ENCODE measurements at places on chromosomes 7 and 10.

- no peak for DNase-seq
- H3K27me3 ChIP-seq: no peaks in the 10 kb centered on the region
- H3K4me1 ChIP-seq: no peaks in the 10 kb centered on the region
- H3K27ac ChIP-seq: no peak overlapping the region
Observed at GRCh38 chr7:159093351-159093971, 51.2 kb downstream of the VIPR2 start.

- no peak overlapping the region for H3K27ac ChIP-seq
- DNase-seq: no peak
- H3K4me1 ChIP-seq: no peaks in the 10 kb centered on the region
- H3K4me3 ChIP-seq: no peak overlapping the region
- H3K36me3 ChIP-seq: peaks cover 6% of the 10 kb centered on the region
- no peaks in the 10 kb centered on the region for H3K27me3 ChIP-seq
Observed at GRCh38 chr7:38751416-38751815, 120.2 kb upstream of the AMPH start.

DNA sequence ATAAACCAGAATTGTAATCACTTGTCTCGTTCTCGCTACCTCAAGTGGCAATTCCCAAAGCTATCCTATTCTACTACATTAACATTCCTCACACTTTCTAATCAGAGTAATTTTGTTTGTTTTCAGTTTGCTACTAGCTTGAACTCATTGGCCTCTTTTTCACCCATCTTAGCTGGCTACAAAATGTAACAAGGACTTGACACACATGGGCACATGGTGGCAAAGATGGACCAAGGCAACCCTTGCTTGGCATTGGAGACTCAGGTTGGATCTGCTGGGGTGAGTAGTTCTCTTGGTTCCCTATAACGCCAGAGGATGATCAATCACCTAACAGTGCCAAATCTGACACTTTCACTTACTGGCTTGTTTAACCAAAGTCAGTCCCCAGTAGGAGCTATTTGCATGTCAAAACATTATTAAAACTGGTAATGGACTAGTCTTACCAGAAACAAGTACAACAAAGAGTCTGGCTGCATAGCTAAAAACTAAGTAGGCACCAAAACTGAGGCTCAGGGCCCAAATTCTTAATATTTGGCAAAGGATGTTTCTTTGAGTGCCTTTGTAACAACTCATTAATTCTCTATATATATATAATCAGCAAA is 1.9 kb downstream of the USP6NL start:
- no peak overlapping the region for H3K4me3 ChIP-seq
- no peaks in the 10 kb centered on the region for H3K27me3 ChIP-seq
- peaks cover 14% of the 10 kb centered on the region for H3K4me1 ChIP-seq
- DNase-seq: no peak

DNA sequence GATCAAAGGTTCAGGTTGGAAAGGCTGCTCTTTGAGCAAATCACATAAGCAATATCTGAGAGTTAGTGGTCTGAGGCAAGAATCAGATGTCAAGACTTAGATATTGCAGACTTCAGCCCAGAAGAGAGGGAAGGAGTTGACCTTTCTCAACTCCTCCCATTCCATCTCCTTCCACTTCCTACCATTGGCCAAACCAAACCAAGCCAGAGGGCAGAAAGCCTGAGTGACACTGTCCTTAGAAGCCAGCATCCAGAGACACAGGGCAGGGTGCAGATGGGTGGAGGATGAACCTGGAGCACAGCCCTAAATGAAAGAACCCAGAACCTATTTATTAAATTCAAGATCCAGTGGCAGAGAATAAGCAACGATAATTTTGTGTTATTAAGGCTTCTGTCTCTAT is 180.5 kb downstream of the HIBADH start:
- H3K36me3 ChIP-seq: no peaks in the 10 kb centered on the region
- H3K27ac ChIP-seq: no peak overlapping the region
- no peak for DNase-seq
- peaks cover 7% of the 10 kb centered on the region for H3K27me3 ChIP-seq

DNA sequence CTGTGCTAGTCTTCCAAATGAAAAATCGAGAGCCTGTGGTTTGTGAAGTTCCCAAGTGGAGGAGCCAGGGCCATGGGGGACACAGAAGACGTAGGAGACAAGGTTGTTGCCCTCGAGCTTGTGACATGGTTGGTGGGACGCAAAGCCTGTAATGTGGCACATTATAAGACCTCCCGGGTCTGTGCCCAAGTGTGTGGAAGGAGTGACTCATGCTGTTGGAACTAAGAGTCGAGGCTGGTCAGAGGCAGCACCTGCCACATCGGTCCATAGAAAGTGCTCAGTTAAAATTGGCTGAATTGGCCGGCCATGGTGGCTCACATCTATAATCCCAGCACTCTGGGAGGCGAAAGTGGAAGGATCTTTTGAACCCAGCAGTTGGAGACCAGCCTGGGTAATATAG is 27.0 kb upstream of the PODXL start:
- no peak overlapping the region for H3K4me3 ChIP-seq
- no peak for DNase-seq
- no peaks in the 10 kb centered on the region for H3K36me3 ChIP-seq
- no peak overlapping the region for H3K27ac ChIP-seq
- H3K4me1 ChIP-seq: no peaks in the 10 kb centered on the region

- no peaks in the 10 kb centered on the region for H3K4me1 ChIP-seq
- DNase-seq: no peak
- no peak overlapping the region for H3K4me3 ChIP-seq
- H3K27ac ChIP-seq: no peak overlapping the region
- no peaks in the 10 kb centered on the region for H3K36me3 ChIP-seq
- peaks cover 4% of the 10 kb centered on the region for H3K27me3 ChIP-seq
Observed at GRCh38 chr10:33382921-33383713, 48.6 kb upstream of the NRP1 start.

GRCh38 chr7:38318803-38319416 is 45.5 kb upstream of the TARP start:
- H3K27me3 ChIP-seq: no peaks in the 10 kb centered on the region
- peaks cover 32% of the 10 kb centered on the region for H3K4me1 ChIP-seq
- peak overlapping the region; percentile 47 for H3K4me3 ChIP-seq
- no peaks in the 10 kb centered on the region for H3K36me3 ChIP-seq

DNA sequence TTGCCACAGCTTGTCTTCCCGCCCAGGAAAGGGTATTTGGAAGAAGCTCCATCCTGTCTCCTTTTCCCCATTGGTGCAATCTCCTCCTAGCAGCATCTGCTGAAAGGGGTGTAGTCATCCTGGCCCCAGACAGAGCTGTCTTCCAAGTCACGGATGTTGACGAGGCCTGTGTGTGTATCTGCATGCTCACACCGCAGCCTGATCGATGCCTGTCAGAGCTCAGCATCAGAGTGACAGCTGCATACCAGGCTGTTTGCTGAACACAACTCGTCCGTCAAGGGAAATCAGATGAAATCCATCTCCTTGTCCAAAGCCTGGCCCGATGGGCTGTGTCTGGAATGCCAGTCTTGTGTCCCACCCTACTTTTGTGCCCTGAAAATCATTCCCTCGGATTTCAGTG is 21.2 kb upstream of the LRRC4 start:
- peaks cover 14% of the 10 kb centered on the region for H3K4me1 ChIP-seq
- H3K36me3 ChIP-seq: no peaks in the 10 kb centered on the region
- no peak for DNase-seq
- no peak overlapping the region for H3K4me3 ChIP-seq

GRCh38 chr7:125090596-125090995 is 161.0 kb upstream of the POT1 start:
- H3K27ac ChIP-seq: no peak overlapping the region
- H3K36me3 ChIP-seq: no peaks in the 10 kb centered on the region
- H3K27me3 ChIP-seq: no peaks in the 10 kb centered on the region
- H3K4me3 ChIP-seq: no peak overlapping the region
- H3K4me1 ChIP-seq: no peaks in the 10 kb centered on the region
- no peak for DNase-seq

- H3K4me3 ChIP-seq: no peak overlapping the region
- no peaks in the 10 kb centered on the region for H3K27me3 ChIP-seq
- peaks cover 16% of the 10 kb centered on the region for H3K36me3 ChIP-seq
- DNase-seq: no peak
- peaks cover 20% of the 10 kb centered on the region for H3K4me1 ChIP-seq
Observed at GRCh38 chr10:22704471-22704911, 9.9 kb downstream of the PIP4K2A start.

DNA sequence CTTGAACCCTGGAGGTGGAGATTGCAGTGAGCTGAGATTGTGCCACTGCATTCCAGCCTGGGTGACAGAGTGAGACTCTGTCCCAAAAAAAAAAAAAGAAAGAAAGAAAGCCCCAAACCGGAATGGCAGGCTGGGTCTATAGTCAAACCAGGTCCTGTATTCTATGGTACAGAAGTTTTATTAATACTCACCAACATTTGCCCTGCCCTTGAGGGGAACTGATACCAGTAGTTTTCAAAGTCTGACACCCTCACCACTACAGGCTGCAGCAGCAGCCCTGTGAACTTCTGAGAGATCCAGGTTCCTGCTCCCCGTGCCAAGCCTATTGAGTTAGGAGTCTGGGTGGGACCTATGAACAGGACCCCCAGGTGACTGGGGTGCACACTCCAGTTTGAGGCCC is 80.6 kb downstream of the RGS10 start:
- peaks cover 14% of the 10 kb centered on the region for H3K4me1 ChIP-seq
- H3K27me3 ChIP-seq: no peaks in the 10 kb centered on the region
- H3K36me3 ChIP-seq: peaks cover 3% of the 10 kb centered on the region
- H3K4me3 ChIP-seq: no peak overlapping the region

DNA sequence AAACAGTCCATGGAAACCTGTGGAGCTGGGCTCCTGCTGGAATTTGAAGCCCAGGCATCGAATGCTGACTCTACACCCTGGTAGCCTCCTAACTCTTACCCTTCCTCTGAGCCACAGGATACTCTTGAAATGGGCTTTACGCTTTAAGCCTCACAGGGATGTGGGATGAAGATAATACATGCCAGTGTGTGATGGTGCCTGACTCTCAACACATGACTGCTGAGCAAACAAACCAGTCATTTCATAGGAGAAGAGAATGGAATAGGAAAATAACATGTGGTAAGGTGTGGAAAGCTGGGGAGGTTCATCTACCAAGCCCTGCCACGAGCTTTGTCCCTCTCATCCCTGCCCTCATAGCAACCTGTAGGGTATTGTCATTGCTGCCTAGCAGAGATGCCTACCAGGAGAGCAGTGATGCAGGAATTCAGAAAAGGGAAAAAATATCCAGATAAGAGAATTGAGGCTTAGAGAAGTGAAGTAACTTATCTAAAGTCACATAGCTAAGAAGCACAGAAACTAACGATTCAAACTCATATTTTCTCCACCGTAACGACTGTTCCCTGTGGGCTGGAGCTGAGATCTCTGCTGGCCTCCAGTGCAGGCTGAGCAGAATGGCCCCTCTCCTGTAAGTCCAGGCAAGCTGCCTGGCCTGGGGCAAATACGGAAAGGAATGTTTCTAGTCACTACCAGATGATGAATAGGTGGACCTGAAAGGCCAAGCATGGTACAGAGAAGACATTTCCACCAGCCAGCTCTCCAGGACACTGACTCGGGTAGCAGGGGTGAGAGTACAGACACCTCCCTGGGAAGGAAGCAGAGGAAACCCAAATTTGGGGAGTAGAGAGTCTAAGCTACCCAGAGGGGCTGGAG is 90.2 kb upstream of the DUSP5 start:
- DNase-seq: no peak
- H3K36me3 ChIP-seq: no peaks in the 10 kb centered on the region
- no peak overlapping the region for H3K4me3 ChIP-seq
- no peaks in the 10 kb centered on the region for H3K27me3 ChIP-seq
- no peaks in the 10 kb centered on the region for H3K4me1 ChIP-seq

- no peaks in the 10 kb centered on the region for H3K4me1 ChIP-seq
- no peaks in the 10 kb centered on the region for H3K27me3 ChIP-seq
- peaks cover 12% of the 10 kb centered on the region for H3K36me3 ChIP-seq
- no peak for DNase-seq
- H3K4me3 ChIP-seq: no peak overlapping the region
Observed at GRCh38 chr7:67311901-67312300, 315.3 kb downstream of the TYW1 start.

DNA sequence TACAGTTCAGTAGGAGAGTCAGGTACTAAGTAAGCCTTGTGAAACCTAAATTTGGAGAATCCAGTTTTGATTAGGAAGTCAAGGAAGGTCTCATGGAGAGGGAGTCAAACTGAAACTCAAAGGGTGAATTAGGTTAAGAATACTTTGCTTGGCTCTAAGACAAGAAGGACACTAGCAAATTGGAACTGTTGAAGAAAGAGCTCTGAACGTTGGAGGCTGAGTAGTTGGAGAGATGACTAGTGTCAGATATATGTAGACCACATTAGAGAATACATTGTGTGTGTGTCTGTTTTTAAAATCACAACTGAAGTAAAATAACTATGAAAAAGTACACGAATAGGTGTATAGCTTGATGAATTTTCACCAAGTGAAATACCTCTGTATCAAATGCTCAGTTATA is 6.3 kb downstream of the VPS26A start:
- DNase-seq: no peak
- no peaks in the 10 kb centered on the region for H3K27me3 ChIP-seq

DNA sequence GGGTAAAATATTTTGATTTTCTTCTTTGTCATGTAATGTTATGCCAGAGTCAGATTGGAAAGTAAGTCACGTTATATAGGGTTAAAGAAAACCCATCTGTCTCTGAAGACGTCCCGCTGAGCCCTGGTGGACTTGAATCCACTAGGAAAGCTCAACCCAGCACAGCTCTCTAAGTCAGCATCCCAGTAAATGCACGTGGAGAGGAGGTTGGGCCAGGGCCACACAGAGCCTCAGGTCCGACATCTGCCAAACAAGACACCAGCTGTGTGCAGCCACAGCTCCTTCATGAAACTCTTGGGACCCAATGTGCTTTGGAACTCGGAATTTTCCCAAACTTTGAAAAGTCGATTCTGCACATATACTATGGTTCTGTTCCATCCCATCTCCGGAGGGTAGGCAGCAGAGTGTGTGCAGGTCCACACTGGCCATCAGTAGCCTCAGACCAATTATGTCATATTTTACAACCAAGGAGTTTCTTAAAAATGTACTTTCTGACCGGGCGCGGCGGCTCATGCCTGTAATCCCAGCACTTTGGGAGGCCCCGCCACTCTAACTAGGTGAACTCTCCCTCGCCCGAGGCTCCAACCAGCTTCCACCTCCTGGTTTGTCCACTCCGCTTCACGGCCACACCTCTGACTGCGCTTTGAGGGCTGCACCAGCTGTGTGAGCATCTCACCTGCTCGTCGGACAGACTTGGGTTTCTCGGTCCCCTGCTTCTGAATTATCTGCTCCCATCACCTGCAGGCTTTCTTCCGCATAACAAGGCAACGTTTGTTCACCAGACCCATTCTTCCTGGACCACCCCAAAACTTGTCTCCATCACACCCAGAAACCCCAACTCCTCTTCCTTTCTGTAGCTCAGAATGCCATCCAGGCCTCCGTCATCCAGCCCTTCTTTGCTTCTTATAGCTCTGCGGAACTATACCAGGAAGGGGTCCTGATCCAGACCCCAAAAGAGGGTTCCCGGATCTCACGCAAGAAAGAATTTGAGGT is 29.7 kb upstream of the DNAJB6 start:
- H3K4me3 ChIP-seq: no peak overlapping the region
- H3K36me3 ChIP-seq: no peaks in the 10 kb centered on the region
- DNase-seq: no peak
- peaks cover 20% of the 10 kb centered on the region for H3K4me1 ChIP-seq

Measured in T-cell (primary cell).